ENCODE measurements at places on chromosomes 2 and 18.

DNA sequence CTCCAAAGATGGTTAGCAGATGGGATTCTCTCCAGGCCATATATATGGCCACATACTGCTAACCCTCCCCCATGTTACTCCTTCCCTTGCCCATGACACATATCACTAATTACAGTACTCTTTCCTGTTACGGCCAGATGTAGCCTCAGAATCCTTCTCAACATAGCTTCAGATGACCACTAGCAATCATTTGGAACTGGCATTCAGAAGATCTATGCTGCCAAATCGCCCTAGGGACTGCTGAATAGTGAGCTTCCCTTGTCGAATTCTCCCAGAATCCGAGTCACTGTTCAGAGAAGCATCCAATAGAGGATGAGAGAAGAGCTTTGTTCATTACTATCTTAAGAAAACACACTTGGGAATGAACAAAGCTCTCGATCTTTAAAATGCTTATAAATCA, 121.2 kb upstream of the TANK start:
- DNase-seq, result no peak

GRCh38 chr2:190121971-190122370, 59.4 kb upstream of the MSTN start:
- DNase-seq, result no peak

- DNase-seq, result peak; percentile 19
Measured at GRCh38 chr2:61662990-61663389, 124.8 kb upstream of the XPO1 start.

DNA sequence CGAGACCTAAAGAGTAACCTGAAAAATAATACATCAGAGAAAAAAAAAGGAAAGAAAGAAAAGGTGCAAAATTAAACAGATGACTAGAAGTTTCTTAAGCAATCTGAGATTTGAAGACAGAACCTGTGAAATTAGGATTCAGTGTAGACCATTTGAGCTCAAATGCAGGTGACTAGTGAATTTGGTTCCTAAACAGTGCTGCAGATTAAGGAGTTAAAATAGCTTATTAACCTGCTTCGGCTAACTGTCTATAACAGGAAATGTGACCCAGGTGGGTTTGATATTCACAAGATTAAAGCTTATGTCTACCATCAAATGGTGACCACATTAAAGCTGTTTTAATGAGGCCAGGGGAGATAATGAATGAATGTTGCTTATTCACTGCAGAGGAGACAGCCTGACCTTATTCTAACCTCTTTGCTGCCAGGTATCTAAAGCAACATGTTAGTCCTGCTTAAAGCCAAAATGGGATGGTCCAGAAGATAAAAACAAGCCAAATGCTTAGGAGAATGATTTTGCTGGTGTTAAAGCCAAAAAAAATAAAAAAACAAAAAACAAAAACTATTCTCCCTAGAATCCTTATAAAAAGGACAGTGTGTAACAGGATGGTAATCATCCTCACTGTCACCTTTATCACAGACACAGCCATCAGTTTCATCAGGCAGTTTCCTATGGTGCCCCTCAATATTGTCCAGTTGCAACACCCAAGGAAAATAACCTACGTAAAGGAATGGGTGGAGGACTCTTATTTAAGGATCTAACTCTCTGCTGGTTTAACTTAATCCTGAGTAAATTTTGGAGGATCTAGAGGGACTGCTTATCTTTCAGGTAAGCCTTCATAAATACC, 769.0 kb upstream of the ZEB2 start:
- no peak for DNase-seq

DNA sequence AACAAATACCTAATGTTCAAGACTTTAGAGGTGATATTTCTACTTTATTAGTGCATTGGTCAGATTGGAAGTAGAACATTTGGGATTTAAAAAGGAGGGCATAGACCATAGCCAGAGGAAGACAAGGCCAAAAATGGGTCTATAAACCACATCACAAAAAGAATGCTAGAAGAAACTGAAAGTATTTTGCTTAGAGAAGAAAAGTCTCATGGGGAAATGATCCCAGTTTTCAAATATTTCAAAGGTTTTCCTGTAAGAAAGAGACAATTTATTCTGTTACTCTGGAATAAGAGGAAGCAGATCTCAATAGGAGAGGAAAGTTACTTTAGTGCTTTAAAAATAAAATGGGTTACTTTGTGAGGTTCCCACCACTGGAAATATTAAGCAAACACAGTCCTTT, 341.4 kb downstream of the TNS1 start:
- DNase-seq, result no peak

GRCh38 chr18:57286949-57287348, 65.4 kb upstream of the ST8SIA3 start:
- no peak for DNase-seq

GRCh38 chr2:33810046-33810835, 211.1 kb upstream of the FAM98A start:
- DNase-seq, result no peak

GRCh38 chr2:161976295-161976694, 97.7 kb downstream of the DPP4 start:
- DNase-seq, result no peak

GRCh38 chr18:23258566-23259469, 123.5 kb downstream of the CABLES1 start:
- no peak for DNase-seq

DNA sequence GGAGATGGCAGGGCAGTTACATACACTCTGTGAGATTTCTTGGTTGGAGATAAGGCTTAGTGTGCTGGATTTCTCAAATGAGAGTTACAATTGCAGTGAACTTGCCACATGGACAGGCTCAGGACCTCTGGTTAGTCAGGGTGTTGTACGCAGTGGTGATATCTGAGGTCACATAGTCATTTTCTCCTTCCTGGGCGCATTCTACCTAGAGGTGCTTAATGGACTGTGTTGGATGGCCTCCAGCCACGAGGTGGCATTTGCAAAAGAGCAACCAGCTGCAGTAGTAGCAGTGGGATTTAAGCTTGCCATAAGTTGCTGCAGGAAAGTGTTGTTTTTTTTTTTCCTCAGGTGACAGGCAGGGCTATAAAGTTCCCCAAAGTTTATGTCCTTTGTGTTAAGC, 173.8 kb upstream of the TMEM200C start:
- no peak for DNase-seq

DNA sequence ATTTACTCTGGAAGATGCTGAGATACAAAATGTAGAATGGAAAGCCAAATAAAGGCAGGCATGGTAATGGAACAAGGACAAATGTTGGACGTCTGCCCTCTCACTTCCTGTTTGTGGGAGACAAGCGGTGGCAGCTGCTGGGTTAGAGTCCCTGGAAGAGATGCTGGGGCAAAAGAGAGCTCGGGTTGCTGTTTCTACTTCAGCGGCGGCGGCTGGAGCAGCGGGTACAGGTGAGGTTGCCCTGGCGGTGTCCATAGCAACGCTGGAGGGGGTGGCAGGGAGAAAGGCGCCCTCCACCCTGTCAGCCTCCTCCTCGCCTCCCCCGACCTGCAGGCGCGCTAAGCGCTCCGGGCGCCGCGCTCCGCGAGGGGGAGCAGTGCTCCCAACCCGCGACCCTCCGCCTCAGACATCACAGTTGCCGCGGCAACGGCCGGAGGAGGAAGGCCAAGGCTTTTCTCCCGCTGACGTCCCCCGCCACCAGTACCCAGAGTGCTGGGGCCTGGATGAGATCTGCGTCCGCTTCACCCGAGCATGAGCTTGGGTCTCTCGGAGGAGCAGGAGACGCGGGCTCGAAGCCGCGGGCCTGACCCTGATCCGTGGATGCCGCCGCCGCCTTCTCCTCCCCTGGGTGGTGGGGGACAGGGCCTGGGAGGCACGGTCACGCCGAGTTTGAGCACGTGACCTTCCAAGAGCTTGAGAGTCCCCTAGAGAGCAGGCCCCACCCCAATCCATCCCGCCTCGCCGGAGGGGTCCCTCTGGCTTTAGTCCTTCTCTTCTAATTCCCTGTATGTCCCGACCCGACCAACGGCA, 65.6 kb downstream of the NOL4 start:
- no peak for DNase-seq

GRCh38 chr18:50790948-50791347, 28.9 kb downstream of the MRO start:
- DNase-seq, result no peak

Measured in activated gamma-delta T cell treated with Interleukin-2 at 50 U/mL for 16 hours (primary cell).